ENCODE measurements at places on chromosomes 13 and 19.

- no peak for DNase-seq
Measured at GRCh38 chr19:7483720-7484201, 5.1 kb downstream of the PEX11G start.

GRCh38 chr13:46468570-46469463, 81.8 kb upstream of the RUBCNL start:
- DNase-seq = no peak

DNA sequence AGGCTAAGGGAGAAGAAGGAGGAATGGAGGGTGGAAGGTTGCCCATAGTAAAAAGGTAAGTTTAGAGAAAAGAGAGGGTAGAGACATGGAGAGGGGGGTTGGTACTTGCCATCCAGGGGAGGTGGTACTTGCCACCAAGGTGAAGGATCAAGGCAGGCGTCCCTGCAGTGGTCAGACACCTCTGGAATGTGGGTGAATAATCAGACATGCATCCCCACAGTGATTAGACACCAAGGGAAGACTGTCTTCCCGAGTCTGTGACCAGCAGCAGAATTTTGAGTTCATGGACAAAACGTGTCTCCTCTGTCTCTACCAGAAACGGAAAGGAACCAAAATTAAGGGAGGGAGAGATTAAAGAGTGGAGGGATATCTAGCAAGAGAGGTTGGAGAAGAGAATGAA, 27.1 kb upstream of the IGFL1 start:
- no peak for DNase-seq

GRCh38 chr13:73300718-73301425, 242.1 kb downstream of the KLF5 start:
- no peak for DNase-seq

DNA sequence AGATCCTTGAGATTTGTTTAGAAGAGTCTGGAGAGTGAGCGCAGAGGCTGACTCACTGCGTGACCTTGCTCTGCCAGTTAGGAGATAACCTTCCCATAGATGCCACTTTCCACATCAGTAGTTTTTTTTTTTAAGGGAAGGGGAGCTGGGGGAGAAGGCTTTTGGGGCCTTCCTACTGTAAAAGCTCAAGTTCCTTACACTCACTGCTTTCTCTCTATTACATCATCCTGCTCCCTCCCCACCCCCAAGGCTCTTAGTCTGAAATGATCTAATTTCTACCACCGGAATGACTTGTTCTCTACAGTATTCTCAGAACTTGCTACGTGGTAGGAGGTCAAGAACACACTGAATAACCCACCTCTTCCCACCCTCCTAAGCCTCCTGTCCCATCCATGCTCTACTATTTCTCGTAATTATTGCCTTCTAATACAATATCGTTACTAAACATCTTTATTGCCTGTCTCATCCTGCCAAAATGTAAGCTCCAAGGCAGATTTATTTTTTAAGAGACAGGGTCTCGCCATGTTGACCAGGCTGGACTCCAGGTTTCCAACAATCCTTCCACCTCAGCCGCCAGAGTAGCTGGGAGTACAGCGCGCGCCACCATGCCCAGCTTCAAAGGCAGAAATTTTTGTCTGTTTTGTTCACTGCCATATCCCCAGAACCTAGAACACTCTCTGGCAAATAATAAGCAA, 1.2 kb downstream of the LONP1 start:
- DNase-seq = no peak

DNA sequence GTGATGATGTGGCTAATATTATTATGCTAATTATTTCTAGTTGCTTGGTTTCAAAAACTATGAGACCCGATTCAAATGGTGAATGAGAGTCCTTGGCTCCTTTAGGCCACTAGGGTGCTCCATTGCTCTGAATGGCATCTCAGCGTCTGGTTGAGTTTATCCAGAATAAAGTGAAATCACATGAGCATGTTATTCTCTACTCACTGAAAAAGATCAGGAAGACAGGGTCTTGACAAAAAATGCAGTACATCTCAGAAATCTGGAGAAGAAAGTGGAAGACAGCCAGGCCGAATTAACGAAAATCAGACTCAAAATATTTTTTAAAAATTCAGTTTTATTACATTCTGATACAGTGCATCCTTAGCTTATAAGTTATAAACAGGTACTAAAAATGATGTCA, 516.2 kb downstream of the MYO16 start:
- no peak for DNase-seq

GRCh38 chr13:78816592-78816991, 157.6 kb upstream of the OBI1 start:
- DNase-seq = no peak

DNA sequence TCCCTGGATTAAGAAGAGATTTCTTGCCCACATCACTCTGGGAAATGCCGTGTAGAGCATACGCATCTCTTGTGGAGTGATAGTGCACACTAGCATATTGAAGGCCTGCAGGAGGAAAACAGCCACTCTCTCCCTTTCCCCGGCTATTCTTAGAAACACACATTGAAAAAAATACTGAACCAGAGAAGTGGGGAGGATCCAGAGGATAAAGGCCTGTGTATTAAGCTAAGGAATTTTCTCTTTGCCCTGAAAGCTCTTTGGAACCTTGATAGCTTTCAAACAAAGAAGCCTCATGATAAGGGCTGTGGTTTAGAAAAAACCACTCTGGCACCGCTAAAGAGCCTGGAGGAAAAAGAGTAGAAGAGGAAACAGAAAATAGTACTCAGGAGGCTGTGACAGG, 386.1 kb upstream of the NBEA start:
- DNase-seq = no peak

- no peak for DNase-seq
Measured at GRCh38 chr13:102763741-102764140, 9.8 kb downstream of the TEX30 start.

DNA sequence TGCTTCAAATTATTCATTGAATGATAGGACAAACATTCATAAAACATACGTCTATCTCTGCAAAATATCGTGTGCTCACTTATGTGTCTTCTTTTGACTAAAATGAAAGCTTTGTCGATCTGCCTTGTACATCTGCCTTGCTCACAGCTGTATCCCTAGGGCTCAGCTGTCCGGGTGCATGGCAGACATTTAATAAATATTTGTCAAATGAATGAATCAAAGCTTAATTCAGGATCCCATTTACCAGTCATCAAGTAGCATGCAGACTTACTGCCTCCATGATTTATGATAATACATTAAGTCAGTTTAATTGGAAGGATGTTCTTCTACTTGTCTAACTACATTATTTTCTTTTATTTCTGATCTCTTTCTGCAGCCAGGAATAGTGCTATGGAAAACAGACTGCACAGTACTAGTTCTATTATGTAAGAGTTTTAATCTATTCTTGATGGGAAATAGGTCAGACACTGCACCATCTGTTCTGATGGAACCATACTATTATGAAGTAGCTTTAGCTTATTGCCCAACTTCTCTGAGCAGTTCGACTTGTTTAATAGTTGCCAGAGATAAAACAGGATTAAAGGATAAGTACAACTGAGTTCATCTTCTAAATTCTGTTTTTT, 13.2 kb downstream of the SLC46A3 start:
- DNase-seq = no peak

- no peak for DNase-seq
Measured at GRCh38 chr13:86591862-86592261, 792.6 kb upstream of the SLITRK6 start.

DNA sequence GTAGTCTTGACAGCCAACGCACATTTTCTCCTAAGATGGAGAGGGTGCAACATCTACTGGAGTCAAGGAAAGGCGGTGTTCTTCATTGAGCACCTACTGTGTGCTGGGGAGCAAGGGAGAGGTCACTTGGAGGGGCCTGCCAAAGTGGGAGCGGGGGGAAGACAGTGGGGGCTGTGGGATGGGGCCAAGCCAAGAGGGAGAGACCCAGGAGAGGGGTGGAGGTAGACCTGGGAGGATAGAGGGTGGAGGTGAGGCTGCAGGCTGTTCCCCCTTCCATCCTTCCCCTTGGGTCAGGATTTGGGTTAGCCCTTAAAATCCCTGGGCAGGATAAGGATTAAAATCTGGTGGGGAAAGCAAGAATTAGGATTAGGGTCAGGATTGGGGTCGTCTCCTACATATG, 1.7 kb upstream of the PLPP2 start:
- no peak for DNase-seq

- DNase-seq = no peak
Measured at GRCh38 chr13:91166714-91167511, 180.6 kb upstream of the MIR17HG start.

GRCh38 chr13:45356966-45357672, 16.1 kb upstream of the TPT1 start:
- no peak for DNase-seq

- no peak for DNase-seq
Measured at GRCh38 chr19:46898731-46899130, 37.9 kb downstream of the ARHGAP35 start.

GRCh38 chr19:5587661-5588060, 19.9 kb upstream of the TINCR start:
- DNase-seq = no peak

- peak; percentile 31 for DNase-seq
Measured at GRCh38 chr13:40103864-40104263, 448.4 kb downstream of the COG6 start.

GRCh38 chr19:40604647-40605215, 3.6 kb downstream of the LTBP4 start:
- DNase-seq = no peak

- no peak for DNase-seq
Measured at GRCh38 chr19:27775395-27775794, 1437.6 kb downstream of the UQCRFS1 start.

GRCh38 chr13:50693727-50694126, 149.8 kb downstream of the DLEU7 start:
- no peak for DNase-seq

DNA sequence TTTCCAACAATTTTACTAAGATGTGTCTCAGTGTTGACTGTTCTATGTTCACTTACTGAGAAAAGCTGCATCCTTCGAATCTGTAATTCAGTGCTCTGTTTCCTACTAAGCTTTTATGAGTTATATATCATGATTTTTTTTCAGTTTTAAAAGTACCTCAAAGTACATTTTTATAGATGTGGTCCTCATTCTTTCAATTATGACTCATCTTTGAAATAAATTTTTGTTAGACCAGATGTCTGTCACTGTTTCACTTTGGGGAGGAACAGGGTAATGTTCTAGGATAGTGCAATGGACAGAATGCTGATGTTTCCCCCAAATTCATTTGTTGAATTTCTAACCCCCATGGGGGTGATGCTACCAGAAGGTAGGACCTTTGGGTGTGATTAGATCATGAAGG, 74.8 kb downstream of the NALCN start:
- no peak for DNase-seq

DNA sequence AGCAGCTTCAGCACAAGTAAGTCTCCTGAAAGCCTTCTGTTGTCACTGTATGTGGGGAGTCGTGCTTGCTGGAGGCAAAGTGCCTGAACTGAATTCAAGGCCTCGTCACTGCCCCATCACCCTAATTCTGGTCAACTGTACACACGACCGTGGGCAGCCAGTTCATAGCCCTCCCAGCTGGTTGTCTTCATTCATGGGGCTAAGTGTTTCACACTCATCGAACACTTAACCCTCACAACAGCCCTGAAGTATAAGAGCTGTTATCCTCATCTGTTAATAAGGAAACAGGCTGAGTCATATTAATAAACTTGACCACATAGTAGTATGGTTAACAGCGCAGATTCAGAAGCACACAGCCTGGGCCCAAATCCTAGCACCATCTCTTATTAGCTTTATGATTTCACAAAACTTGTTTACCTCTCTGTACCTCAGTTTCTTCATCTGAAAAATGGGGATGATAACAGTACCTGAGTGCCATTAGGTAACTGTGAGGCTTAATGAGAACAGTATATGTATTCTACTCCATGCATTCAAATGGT, 66.7 kb downstream of the CDADC1 start:
- DNase-seq = no peak

DNA sequence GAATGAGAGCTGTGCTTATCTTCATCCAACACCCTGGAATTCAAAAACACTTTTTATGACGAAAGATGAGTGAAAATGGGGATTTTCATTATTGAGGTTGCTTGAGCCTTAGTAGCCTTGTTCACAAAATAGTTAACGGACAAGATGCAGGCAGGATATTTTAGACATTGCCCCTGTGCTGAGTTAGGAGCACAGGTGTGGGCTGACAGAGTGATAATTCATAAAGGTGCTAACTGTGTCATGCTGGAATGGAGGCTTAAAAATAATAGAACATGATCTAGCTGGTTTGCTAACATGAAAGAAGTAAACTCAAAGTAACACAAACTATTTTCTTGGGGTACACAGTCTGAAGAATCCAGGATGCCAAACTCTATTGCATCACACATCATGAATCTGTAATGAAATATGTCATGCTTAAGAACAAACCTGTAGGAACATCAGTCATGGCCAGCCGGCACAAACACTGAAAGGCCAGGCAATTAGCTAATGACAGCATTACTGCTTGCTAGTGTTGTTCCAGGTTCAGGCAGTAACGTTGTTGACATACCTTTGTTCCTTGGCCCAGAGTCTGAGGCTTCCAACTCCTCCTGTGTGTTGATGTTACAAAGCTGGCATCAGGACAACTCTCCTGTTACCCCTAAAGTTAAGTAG, 55.3 kb downstream of the FRY start:
- no peak for DNase-seq

- DNase-seq = no peak
Measured at GRCh38 chr13:113451951-113452421, 1.3 kb downstream of the ADPRHL1 start.

GRCh38 chr13:20592606-20593005, 25.6 kb downstream of the IFT88 start:
- no peak for DNase-seq

GRCh38 chr19:13228561-13228960, 78.3 kb downstream of the IER2 start:
- no peak for DNase-seq

DNA sequence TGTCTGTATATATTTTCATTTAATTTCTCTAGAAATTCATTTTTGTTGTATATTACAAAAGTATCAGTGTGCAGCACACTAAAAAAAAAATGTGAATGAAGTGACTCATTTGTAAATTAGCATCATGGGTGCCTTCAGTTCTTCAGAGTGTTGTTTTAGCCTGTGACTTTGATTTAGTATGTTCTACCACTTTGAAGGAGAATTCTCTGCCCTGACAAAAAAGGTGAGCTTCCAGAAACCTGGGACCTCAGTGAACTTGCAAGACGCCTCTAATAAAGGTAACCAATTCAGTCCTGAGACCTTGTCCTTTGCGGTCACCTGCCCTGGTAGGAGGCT, 2.4 kb downstream of the METTL21C start:
- no peak for DNase-seq

GRCh38 chr13:111877906-111878305, 189.0 kb upstream of the SOX1 start:
- DNase-seq = no peak

GRCh38 chr13:39317291-39317690, 279.0 kb downstream of the NHLRC3 start:
- DNase-seq = no peak

- peak; percentile 20 for DNase-seq
Measured at GRCh38 chr19:32363175-32363574, 17.8 kb downstream of the ZNF507 start.
